ENCODE measurements at places on chromosomes 11 and 22.

DNA sequence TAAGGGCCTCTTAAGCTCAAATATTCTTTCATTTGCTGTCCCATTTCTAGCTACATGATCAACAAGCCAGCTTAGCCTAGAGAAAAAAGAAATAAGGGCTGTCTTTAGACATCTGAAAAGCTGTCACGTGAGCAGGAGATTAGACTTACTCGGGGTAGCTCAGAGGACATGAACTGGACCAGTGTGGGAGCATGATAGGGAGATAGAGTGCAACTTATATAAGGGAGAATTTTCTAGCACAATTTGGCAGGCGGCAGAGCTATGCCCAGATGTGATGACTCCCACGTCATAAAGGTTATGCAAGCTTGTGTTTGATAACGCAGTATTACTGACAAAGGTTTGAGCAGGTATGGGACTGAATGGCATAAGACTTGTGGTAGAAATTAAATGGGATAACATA lies 28.2 kb upstream of the TPBGL start:
- DNase-seq, result no peak

DNA sequence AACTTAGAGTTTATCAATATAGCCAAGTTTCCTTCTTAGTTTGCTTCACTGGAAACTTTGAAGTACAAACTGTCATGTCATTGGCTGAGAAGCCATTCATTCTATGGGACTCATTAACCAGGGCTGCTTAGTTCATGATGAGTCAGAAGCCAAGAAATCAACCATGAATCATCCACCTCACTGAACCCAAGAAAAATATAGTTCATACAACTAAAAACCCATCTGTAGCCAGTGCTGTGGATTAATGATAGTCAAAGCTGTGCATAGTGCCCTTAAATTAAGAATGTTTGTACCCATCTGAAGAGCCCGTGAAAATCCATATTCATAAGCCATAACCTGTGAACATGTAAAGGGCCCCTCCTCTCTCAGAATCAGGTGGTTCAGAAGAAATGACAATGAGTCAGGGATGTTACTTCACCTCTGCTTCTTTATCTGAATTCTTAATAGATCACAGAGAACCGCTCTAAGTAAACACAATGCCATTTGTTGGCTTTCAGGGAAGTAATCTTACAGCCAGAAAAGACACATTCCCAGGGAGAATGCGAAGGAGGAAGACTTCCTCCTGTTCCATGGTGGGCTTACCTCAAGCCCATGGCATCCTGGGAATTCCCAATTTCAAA lies 25.4 kb downstream of the MMP20 start:
- DNase-seq, result peak; percentile 47

- DNase-seq, result no peak
Measured at GRCh38 chr22:25672289-25673084, 69.5 kb upstream of the MYO18B start.

GRCh38 chr11:119352857-119353260 lies 6.4 kb upstream of the MFRP start:
- DNase-seq, result no peak

DNA sequence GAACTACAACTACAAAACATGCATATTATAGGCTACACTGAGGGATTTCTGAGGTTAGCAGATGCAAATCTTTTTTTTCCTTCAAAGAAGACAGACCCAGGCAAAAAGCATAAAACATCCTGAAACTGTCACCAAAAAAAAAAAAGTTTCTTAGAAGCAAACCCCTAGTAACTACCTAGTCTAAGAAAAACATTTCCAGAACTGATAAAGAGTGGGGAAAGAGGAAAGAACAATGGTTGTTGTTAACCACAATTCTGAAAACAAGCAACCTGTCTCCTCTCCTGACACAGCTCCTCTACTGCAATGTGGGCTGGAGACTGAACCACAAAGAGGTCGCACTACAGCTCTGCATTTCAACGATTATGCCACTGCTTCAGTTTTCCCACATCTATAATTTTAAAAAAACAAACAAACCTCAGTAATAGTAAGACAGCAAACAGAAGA lies 15.0 kb downstream of the DENND5A start:
- DNase-seq, result no peak

GRCh38 chr11:75734491-75735180 lies 17.0 kb downstream of the MOGAT2 start:
- DNase-seq, result no peak

GRCh38 chr11:11981840-11982239 lies 26.6 kb downstream of the DKK3 start:
- DNase-seq, result no peak

GRCh38 chr22:45240810-45241631 lies at the start of gene KIAA0930:
Gene KIAA0930, minus strand, starts transcription at chr22:45240894. Its CDS starts 191 bp downstream, at chr22:45240703.
- peak; percentile 67 for DNase-seq

DNA sequence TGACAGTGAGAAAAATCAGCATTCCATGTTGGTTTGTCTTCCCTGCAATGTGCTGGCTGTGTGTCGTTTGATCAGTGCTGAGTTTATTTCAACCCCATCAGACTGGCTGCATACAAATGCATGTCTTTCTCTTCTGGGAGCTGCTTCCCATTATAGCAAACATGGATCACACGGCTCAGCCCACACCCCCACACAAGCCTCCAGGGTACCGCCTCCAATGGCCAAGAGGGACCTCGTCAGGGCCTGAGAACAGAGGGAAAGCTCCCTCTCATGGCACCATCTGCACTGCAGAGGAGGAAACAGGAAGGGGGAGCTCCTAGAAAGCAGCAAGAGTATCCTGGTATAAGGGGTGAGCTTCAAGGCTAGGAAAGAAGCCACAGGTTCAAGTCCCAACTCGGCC lies 214.2 kb downstream of the LARGE1 start:
- DNase-seq, result no peak

- DNase-seq, result no peak
Measured at GRCh38 chr11:104127828-104128227, 36.1 kb downstream of the PDGFD start.

- no peak for DNase-seq
Measured at GRCh38 chr11:103051151-103051801, 40.7 kb downstream of the DCUN1D5 start.

DNA sequence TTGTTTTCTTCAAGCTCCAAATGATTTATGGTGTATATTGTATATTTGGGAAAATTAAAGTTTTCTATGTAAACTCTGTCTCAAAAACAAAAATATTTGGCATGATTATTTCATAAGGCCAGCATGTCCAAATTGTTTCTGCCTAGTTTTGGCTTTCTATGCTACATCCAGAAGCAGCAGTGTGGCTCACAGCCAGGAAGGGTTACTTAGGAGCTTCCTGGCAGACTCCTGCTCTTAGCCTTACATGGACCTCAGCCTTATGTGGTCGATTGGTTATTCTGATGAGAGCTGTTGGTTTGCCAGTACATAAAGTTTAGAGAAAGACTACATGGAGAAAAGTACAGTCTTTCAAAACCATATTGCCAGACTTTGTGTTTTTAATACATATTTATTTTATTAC lies 297.7 kb upstream of the FAT3 start:
- DNase-seq, result no peak

DNA sequence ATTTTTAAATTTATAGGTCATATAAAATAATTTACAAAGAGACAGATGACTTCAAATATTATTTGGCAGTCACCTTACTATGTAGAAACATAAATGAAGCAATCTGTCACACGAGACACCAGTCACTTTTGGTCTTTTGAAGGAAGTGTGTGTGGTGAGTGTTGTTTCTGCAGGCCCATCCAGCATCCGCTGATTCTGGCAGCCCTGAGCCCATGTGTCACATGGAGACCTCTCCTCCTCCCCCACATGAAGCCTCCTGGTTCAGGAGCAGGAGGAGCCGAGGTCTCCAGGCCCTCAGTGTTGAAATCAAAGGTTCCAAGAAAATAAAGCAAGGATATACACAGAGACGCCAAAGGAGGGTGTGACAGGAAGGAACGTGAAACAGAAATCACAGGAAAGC lies 60.1 kb downstream of the ARFGAP3 start:
- DNase-seq, result no peak

DNA sequence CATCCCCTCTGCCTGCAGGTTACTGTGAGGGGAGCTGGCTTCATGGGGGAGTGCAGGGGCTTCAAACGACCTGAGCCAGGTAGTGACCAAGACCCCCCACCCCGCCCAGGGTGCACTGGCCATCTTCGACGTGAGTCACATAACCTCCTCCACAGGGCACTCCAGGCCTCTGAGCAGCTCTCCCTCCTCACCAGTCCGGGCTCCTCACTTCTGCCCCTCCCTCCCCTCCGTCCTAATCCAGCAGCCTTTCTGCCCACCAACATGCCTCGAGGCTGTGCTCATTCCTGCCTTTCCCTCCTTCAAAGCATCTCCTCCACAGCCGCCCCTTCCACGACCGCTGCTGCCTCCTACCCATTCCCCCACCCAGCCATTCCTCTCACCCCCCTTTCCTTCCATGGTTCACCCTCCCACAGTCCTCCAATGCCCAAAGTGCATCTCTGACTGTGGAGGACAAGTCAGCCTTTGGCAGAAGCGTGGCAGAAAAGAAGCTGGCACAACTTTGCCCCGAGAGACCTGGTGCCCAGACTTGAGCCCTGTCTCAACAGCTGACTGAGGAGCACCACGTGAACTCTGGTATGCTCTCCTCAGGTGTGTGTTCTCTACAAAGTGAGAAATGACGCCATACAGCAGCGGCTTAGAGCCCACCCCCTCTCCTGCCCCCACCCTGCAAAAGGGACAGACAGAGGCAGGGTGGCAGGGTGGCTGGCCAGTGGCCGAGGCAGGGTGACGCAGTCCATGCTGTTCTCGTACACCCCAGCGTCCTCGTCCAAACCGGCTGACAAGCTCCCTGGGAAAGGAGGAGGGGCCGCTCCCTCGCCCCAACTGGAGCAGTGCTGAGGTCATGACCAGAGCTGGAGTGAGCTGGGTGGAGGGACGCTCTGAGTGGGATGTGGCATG lies 30.4 kb downstream of the OPCML start:
- DNase-seq, result no peak

DNA sequence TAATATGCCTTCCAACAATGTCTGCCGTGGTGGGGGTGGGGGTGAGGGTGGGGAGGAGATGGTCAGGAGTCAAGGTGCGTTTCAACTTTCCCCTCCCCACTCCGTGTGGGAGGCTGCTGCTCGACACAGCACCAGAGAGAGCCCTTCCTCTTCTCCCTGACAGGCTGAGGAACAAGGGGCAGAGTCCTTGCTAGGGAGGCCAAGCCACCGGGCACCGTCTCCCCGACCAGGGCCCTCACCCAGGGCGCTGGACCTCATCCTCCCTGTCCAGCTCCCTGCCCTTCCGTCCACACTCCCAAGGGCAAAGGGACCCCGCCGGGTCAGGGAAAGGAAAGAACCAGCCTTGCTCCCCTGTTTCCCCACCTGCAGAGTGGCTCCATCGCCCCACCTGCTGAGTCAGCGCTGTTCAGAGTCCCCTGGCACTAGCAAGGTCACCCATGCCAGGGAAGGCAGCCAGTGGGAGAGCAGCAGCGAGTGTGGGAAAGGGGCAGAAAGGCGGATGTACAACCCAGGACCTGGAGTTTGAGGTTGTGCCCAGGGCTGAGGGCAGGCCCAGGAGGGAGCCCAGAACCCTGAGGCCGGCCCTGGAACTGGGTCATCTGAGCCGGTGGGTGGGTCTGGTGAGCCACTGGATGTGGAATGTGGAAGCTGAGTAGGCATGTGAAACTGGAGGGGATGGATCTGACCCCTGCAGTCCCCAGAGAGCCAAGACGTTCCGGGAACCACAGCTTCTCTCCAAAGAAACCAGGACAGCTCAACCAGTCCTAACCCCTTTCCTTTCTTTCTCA lies 47.2 kb downstream of the BUD13 start:
- DNase-seq, result no peak

DNA sequence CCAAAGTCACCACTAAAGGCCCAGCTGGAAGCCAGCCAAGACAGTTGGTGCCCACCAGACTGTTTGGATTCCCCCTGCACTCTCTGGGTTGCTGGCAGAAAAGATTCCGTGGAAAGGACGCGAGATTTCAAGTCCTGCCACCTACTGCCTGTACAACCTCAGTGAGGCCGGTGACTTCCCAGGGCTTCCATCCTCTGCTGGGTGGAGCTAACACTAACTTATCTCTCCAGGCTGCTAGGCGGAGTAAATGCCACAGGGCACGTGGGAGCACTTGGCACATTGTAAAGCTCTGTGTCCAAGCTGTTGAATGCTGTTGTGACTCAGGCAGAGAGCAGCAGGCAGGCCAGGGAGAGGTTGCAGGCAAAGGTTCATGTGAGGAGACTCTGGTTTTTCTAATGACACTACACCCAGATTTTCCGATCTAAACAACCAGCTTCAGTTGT lies 50.9 kb upstream of the CDON start:
- DNase-seq, result no peak

GRCh38 chr11:67165623-67166022 lies 46.6 kb downstream of the KDM2A start:
- no peak for DNase-seq

DNA sequence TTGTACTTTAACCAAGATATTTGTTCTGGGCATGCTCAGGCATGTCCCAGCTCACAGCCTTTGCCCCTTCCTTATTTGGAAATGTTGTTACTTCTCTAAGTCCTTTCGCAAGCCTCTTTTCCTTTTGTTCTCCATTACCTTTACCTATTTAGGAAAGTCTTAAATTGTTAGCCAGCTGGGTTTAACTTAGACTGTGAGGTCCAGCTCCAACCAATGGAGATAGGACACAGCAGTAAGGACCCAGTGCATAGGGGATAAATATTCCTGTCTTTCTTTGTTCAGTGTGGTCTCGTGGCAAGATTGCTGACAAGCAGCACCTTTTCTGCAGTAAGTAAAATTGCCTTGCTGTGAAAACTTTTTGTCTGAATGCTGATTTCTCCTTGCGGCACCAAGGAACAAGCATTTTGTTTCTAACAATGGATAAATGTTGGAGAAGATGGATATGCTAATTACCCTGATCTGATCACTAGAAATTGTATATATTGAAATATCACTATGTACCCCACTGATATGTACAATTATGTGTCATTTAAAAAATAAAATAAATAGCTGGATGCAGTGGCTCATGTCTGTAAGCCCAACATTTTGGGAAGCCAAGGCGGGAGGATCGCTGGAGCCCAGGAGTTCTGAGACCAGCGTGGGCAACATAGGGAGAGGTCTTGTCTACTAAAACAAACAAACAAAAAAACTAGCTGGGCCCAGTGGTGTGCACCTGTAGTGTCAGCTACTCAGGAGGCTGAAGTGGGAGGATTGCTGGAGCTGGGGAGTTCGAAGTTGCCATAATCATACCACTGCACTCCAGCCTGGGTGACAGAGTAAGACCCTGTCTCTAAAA lies 31.9 kb upstream of the FTH1 start:
- DNase-seq, result no peak

GRCh38 chr22:36233796-36234195 lies 5.5 kb downstream of the APOL2 start:
- no peak for DNase-seq

DNA sequence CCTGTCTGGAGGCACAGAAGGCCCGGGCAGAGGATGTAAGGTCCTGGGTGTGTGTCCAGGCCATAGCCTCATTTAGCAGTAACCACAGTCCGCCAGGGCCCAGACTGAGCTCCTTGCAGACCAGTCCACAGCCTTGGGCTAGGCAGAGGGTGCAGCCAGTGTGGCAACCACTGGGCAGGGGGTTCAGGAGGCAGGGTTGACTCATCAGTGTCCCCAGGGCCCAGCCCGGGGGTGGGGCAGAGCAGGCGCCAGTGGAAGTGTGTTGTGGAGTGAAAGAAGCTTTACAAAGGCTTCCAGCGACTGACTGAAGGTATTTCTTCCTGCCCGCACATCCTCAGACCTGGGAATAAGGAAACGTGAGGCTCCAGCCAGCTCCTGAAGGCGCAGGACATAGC lies 27.7 kb upstream of the WNT11 start:
- DNase-seq, result no peak

Measured in activated CD4-positive, alpha-beta T cell treated with anti-CD3 and anti-CD28 coated beads, Interleukin-2, amount 50 U/mL, for 24 hours (primary cell).